NCI-H2029 treated with DMSO at 0.1 percent for 48 hours (cell line): ENCODE measurements at places on chromosomes 11 and 22.
A peak's percentile ranks its signal among the peaks of the same experiment; 100 is the strongest.

- DNase-seq = no peak
Measured at GRCh38 chr11:124179310-124179709, 3.8 kb upstream of the OR10D3 start.

GRCh38 chr11:104731890-104732289 is 166.4 kb downstream of the CASP12 start:
- no peak for DNase-seq

- DNase-seq = no peak
Measured at GRCh38 chr11:69136471-69136870, 19.3 kb upstream of the SMIM38 start.

DNA sequence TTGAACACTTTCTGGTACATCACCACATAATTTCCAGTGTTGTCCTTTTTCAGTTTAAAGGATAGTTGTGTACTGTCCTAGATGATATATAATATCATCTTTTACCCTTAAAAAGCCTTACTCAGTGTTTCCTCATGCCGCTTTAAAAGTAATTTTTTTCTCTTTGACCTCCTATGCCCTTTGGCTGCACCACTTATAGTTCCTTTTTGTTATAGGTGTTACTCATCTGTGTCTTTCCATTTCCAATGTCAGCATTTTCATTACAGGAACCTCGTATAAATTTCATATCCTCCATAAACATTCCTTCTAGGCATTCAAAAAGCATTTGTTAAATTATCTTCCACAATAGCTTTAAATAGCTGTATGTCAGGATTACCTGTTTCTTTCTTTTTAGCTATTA is 40.8 kb downstream of the USP47 start:
- no peak for DNase-seq

GRCh38 chr11:18223591-18224387 is 12.8 kb downstream of the SAA4 start:
- no peak for DNase-seq

GRCh38 chr11:12157241-12157661 is 46.9 kb downstream of the MICAL2 start:
- DNase-seq = no peak

DNA sequence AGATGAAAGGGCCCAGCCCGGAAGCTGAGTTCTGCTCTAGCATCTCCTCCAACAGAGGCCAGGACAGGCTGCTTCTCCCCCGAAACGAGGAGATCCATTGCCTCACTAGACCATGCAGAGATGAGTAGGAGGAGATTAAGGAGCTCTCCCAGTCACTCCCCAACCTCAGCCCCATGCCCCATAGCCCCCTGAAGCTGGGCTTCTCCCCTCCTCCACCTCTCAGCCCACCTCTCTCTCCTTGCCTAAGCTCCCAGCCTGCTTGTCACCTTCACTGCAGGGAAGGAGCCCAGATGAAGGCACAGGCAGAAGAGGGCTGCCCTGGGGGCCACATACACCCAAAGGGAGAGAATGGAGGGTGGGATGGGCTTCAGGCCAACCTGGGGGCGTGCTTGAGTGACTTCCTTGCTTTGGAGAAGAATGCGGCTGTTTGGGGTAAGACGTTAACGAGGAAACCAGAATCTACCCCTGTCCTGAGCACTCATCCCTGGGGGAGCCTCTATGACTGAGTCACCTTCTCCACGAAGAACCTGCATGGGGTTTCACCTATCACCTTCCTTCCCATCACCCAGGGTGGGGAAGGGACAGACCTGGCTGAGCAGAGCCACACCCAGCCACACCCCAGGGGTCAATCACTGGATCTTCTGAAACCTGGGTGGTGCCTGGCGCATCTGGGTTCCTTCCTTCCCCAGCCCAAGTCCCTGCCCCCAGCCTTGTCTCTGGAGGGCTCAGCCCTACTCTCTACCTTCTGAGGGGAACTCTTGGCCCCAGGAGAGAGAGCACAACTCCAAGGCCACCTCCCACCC is 11.6 kb upstream of the GNAZ start:
- no peak for DNase-seq

- no peak for DNase-seq
Measured at GRCh38 chr11:114015117-114015516, 40.2 kb downstream of the HTR3A start.

DNA sequence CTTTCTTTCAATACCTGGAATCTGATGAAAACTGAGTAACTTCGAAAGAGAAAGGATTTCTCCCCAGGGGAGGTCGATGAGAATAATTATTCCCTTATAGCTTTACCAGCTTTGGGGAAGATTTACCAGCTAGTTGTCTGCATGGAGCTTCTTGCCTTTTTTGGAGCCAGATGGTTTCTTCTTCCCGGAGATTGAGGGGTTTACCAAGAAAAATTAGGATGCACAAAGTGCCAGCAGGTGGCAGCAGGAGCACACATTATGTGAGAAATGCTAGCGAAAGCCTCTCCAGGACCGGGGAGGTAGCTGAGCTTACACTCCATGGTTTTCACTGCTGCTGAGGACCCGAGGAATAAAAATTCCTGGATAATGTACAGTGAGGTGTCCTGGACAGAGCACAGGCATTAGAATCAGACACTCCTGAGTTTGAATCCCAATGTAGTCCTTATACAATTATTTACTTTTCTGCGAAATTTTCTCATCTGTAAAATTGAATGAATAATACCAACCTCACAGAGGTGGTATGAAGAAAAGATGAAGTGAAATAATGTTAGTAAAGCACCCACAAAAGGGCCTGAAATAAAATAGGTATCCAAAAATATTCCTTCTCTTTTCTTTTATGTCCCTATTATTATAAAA is 46.0 kb upstream of the PARVA start:
- DNase-seq = peak; percentile 68
